ENCODE measurements at places on chromosomes 5 and 9.
A peak's percentile ranks its signal among the peaks of the same experiment; 100 is the strongest.

DNA sequence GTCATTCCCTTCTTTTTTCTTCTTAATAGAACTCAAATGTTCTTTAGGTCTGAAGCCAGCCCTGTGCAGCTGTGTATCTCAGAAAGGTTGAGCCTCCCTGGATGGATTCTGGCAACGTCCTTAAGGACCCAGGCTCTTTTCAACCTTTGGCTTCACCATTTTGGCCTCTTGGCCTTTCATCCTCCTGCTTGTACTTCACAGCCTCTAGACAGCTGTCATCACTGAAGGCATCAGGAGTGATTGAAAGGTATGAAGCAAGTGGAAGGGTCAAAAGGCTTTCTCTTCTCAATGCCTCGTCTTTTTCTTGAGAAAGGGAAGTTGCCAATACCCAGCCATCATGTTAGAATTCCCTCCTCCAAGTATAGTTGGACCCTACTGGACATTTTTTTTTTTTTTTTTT, 81.2 kb upstream of the RANBP3L start:
- no peak for DNase-seq

DNA sequence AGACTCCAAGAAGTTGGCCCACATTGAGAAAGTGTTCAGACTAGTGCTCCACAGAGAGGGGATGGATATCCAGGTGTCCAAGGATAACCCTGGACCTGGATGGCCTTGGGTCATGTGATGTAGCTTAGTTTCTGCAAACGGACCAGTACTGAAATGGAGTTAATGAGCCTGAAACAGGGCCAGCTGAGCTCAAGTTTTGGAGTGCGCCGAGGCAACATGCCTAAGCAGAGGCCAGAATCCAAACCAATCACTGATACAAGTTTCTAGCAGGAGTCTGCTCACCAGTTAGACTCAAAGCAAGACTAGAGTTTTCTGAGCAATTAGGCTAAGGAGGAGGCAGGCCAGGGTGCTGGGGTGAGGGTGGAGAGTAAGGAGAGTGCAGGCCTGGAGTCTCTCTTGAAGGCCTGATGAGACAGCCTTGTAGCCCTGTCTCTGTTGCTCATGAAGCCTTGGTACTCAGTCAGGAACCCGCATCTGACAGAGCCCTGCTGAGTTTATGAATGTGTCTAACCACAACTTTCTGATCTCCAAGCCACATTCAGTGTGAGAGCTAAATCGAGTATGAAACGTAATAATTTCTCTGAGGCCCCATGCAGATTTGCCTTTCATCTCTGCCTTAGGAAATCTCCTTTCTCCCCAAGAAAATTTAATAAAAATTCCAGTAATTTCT, 68.9 kb upstream of the EQTN start:
- DNase-seq, result no peak

DNA sequence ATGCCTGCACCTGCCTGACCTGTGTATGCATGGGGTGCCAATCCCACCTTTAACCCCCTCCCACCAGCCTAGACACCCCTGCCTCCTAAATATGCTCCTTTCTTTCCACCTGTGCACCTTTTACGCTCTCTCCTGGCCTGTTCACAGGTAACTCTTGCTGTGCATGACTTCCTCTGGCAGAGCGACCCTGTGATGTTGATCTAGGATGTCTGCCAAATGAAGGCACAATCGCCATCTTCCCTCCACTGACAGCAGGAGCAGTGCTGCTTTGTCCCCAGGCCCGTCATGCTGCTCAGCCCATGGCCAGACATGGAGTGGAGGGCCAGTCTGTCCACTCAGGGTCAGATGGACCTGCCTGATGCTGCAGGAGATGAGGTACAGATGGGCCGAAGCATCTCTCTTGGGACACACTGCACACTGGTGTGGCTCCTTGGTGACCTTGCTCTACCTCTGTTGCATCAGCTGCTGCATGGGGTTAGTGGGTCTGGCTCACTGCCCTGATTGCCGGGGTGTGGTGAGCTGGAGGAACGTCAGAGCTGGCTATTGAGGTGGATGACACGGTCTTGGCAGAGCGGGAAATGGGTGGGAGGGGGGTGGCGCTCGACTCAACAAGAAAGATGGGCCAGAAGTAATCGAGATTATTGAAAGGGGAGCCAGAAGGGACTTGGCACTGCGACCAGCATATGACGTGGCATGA, 101.7 kb upstream of the PITX1 start:
- DNase-seq, result no peak

GRCh38 chr9:85729882-85730281, 11.9 kb downstream of the AGTPBP1 start:
- DNase-seq, result no peak

DNA sequence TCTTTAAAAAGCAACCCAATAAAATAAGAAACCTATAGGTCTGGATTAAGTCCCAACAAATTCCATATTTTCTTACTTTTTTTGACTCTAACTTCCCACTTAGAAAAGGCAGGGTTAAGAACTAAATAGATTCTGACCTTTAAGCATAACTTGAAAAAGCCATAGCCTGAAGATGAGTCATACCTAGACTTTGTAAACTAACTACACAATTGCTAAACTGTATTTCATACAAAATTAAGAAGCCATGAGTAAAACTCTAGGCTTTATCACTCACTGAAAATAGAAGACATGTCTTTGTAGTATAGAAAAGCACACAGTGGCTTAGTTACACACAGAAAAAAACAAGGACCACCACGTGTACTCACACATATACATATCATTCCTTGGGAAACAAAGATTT, 51.5 kb downstream of the MLLT3 start:
- no peak for DNase-seq

- peak; percentile 41 for DNase-seq
Measured at GRCh38 chr9:114691046-114691955, 9.3 kb upstream of the TEX48 start.

DNA sequence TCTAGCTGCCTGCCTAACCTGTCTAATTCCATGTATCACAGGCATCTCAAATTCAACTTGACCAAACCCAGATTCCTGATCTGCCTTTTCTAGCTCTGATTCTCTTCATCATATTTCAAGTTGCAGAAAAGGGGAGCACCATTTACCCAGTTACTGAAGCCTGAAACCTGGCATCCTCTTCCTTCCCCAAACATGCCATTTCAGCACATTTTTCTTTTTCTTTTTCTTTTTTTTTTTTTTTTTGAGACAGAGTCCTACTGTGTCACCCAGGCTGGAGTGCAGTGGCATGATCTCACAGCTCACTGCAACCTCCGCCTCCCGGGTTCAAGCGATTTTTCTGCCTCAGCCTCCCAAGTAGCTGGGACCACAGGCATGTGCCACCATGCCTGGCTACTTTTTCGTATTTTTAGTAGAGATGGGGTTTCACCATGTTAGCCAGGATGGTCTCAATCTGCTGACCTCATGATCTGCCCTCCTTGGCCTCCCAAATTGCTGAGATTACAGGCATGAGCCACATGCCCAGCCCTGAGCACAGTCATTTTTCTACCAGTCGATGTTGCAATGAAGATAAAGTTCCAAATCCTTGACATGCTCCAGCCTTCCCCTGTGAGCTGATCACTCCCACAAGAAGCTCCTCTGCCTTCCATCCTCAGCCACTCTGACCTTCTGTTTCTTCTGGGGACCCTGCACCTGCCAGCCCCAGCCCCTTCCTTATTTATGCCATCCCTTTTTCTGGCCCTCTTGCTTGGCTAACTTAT, 32.2 kb downstream of the ACER2 start:
- DNase-seq, result no peak

DNA sequence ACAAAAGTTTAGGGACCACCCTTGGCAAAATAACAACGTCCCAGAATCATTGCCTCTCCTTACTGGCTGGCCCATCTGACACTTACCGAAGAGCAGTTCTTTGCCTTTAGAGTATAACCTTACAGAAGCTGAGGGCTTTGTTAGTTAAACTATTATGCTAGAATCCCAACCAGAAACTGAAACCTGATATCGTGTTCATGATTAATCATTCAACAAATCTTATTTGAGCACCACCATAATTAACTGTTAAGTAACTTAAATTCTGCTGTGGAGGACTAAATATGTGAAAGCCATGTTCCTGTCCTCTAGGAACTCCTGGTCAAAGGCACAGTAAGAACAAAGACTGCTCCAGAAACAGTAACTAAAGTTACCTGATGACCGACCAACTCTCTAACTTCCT, 104.9 kb downstream of the ARL15 start:
- DNase-seq, result no peak

GRCh38 chr5:14720236-14720923, 55.9 kb downstream of the OTULIN start:
- no peak for DNase-seq

DNA sequence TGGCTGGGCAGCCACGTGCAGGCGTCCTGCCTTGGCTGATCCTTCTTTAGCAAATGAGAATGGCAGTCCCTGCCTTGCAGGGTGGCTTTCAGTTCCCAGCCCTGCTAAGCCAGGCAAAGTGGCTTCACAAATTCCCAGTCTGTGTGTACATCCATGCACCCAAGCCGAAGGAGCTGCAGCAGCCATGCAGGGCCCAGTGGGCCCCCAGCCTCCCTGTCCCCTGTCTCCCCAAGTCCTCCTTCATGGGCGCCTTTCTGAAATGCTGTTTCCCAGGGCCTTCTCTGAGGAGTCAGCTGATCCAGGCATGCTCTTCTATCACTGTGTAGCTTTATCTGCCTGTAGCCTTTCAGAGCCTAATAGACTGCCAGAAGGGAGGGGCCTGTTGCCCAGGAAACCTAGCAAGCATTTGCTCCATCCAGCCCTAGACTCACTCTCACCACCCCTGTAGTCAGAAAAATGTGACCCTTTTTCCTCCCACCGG, 47.4 kb upstream of the SHC3 start:
- no peak for DNase-seq

All from activated naive CD8-positive, alpha-beta T cell treated with anti-CD3 and anti-CD28 coated beads, Interleukin-2, amount 50 U/mL, for 16 hours (primary cell).